ENCODE measurements at places on chromosomes 12 and 14. TPM values are rescaled to one million over a fixed set of nuclear protein-coding genes. Genes with fewer than 3 reads are reported as not detected.
A peak's percentile ranks its signal among the peaks of the same experiment; 100 is the strongest.

- no peak for DNase-seq
These were observed 16.4 kb upstream of the LRP10 start for GRCh38 chr14:22854963-22855724.

Gene CSRP2
- 37.6 TPM for total RNA-seq

- no peak for DNase-seq
These were observed 120.0 kb downstream of the OTOGL start for GRCh38 chr12:80219345-80219744.

DNA sequence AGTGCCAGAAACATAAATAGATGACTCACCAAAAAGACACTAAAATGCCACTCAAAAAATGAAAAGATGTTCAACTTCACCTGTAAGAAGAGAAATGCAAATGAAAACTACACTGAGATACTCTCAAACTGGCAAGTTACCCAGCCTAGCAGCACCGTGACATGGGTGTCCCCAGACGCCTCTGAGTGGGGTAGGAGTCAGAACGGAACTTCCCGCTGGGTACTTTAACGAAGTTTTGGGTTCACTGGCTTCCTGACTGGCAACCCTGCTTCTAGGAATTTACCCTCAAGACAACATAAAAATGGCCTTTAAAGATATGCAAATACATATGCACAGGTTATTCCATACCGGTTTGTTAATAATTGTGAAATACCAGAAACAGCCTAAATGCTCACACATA is 52.6 kb downstream of the RIMBP2 start:
- DNase-seq = no peak

- peak; percentile 70 for DNase-seq
These were observed 428.8 kb downstream of the ZFP36L1 start for GRCh38 chr14:68363843-68364767.

DNA sequence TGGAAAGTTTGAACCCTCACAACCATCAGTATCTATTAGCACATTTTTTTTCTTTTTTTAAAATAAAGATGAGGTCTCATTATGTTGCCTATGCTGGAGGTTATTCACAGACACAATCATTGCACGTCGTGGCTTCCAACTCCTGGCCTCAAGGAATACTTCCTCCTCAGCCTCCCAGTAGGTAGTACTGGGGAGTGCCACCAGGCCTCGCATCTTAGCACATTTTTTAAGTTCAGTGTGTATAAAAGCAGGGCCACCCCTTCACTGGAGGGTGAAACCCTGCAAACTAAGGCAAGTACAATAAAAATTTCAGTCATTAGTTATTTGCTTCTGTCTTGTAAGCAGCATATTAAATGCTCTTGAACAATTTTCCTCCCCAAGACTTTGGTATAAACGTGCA is 114.2 kb upstream of the SINHCAF start:
- no peak for DNase-seq

Gene TAS2R9
- not detected for total RNA-seq

GRCh38 chr14:56666294-56666693 is 86.7 kb downstream of the TMEM260 start:
- no peak for DNase-seq

GRCh38 chr12:29152223-29152868 is 3.3 kb downstream of the FAR2 start:
- no peak for DNase-seq

Gene HELB
- total RNA-seq = 3.5 TPM

DNA sequence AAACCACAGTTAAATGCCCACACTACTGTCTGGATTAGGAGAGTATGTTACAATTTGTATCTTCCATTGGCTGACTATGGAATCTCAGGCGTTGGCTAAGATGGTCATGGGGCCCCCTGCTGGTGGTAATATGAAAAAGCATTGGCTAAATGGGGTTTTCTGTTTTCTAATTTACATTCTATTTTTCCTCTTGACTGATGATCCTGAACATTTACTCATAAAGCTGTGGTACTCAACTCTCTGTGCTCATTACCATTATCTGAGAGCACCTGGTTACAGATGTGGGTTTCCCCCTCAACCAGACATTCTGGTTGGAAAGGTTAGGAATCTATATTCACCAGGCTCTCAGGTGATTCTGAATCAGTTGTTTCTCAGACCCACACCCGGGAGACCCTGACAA is 64.8 kb downstream of the WSCD2 start:
- no peak for DNase-seq

Gene FGF6
- not detected for total RNA-seq

- no peak for DNase-seq
These were observed 20.4 kb downstream of the SAV1 start for GRCh38 chr14:50647753-50648152.

DNA sequence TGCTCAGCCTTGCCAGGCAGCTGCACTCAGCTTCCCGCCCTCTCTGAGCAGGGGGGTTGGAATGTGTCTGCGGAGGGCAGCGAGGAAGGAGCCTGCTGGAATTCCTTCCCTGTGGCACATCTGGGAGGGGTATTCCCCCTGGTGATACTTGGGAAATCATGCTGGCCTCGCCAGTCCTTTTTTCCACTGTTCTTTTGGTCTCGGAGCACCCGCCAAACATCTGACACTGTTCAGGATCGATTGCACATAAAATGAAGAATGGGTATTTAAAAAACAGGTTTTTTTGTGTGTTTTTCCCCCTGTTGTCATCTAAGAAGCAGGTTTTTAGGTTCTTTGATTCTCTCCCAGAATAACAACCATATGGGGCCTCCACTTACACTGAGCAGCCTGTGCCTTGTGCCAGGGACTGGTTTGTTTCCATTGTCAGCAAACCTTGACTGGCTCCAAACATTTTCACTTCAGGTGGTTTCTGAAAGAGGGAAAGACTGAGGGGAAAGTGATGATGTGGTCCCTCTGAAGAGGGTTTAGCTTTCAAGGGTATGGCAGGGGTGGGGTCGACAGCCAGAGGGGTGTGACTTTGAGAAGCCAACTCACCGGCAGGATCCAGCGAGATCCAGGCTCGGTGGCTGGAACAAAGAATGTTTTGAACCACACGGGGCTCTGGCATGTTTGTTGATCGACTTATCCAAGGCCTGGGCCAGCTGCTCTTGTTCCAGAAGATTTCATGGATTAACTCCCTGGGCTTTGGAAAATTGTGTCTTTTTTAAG is 215.1 kb downstream of the CACNA1C start:
- DNase-seq = peak; percentile 48

Gene WDHD1
- 8.0 TPM for total RNA-seq

GRCh38 chr14:72921396-72921795 is 4.9 kb upstream of the DCAF4 start:
- no peak for DNase-seq

DNA sequence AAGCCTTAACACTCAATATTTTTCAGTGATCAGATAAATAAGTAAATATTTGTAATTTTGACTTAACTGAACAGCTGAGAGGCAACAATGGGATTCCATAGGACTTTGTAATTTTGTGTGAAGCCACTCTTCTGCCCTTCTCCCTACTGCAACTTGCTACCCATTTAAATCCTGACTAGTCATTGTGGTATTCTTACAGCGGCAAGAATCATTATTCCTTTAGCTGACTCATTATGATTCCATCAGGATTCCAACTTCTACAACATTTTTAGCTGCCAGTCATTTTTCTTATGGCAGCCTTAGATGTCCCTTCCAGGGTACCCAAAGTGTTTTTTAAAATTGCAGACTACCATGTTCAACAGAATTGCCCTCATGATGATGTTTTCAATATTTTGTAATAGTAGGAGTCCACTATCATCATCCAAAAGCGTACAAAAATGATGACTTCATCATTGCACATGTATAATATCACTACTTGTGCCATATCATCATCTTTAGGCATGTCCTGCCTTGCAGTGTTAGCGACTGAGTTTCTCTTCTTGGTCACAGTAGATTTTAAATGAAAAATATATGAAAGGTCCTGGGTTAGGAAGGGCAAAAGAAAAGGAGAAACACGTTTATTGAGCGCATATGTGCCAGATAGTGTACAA is 5.1 kb upstream of the MAGOHB start:
- peak; percentile 63 for DNase-seq

Gene GYS2
- not detected for total RNA-seq

- no peak for DNase-seq
These were observed 13.9 kb downstream of the CSRP2 start for GRCh38 chr12:76864791-76865400.

DNA sequence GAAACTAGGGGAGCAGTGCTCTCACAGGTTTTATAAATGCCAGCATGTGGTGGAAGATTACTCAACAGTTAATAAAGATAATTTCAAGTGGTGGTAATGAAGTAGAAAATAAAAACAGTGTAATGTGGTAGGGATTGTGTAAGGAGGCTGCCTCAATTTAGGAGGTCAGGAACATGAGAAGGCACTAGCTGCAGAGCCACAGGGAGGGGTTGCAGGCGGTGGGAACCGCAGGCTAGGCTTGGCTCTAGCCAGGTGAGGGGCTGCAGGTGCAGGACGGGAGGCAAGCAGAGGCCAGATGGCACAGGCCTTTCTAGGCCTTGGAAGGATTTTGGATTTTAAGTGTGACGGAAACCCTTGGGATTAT is 768 bp downstream of the METTL25 start:
- no peak for DNase-seq

GRCh38 chr12:88182416-88182815 is 40.3 kb downstream of the TMTC3 start:
- no peak for DNase-seq

DNA sequence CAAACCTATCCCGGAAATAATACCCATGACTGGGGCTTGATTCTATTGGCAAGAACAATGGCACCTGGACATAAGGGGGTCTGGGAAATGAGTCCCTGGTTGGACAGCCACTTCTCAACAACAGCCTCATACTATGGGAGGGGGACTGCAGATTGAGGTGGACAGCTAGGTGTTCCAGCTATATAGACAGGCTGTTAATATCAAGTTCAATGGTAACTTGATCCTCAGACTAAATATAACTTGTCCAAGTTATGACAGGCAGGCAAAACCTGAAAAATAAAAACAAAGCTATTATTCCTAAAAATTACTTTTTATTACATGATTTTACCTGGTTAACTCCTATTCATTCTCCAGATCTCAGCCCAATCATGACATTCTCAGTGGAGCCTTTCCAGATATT is 267.3 kb downstream of the TTC8 start:
- DNase-seq = no peak

- DNase-seq = no peak
These were observed 392.5 kb downstream of the ADAMTS20 start for GRCh38 chr12:43159506-43159905.

Gene METTL25
- total RNA-seq = 5.5 TPM

DNA sequence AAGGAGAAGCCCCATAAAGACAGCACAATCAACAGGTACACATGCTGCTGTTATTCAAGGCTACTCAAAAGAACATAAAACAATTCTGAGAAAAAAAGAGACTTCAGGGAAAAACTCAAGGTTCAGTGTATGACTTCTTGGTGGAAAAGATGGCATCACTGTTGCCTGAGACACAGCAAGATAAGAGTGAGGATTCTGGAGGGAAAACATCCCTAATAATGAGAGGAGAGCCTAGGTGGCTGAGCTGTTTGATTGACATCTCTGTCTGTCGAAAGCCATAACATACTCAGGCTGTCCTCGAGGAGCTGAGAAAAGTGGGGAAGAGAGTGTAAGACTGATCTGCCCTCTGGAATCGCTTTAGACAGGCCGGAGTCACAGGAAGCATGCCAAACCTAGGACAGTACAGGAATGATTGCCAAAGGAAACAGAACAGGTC is 193.4 kb upstream of the AMIGO2 start:
- DNase-seq = no peak

DNA sequence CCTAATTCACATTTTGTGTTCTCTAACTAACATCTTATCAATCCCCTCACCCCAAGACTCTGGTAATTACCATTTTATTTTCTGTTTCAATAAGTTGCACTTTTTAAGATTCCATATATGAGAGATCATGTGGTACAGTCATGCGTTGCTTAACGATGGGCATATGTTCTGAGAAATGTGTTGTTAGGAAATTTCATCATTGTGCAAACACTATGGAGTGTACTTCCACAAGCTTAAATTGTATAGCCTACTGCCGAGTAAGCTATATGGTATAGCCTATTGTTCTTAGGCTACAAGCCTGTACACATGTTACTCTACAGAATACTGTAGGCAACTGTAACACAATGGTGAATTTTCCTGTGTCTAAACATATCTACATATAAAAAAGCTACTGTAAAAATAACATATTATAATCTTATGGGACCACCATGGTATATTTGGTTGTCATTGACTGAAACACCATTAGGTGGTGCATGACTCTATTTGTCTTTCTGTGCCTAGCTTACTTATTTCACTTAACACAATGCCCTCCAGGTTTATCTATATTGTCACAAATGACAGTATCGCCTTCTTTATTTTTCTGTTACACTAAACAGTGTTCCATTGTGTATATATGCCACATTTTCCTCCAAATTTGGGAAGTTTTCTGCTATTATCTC is 473.4 kb upstream of the LMO3 start:
- no peak for DNase-seq

- DNase-seq = no peak
These were observed 718 bp downstream of the CCDC92 start for GRCh38 chr12:123971770-123972456.

Data from kidney epithelial cell (primary cell).